ENCODE measurements at places on chromosomes 6 and 20. TPM values are rescaled to one million over a fixed set of nuclear protein-coding genes. Genes with fewer than 3 reads are reported as not detected.

Gene HLA-DRA
- 39.3 TPM for total RNA-seq

Gene FOXQ1
- not detected for total RNA-seq

Gene RFX6
- not detected for total RNA-seq

Gene OLIG3
- total RNA-seq, result not detected

Gene EDN1
- total RNA-seq, result 0.36 TPM

Gene CCN6
- 0.17 TPM for total RNA-seq

Gene HLA-DQB2
- total RNA-seq, result 0.67 TPM

Gene FNDC11
- total RNA-seq, result 0.15 TPM

Gene SLC2A4RG
- 38.3 TPM for total RNA-seq

Gene ZC2HC1B
- total RNA-seq, result 0.24 TPM

Gene WFDC12
- not detected for total RNA-seq

Gene AVP
- not detected for total RNA-seq

Gene COL9A3
- not detected for total RNA-seq

Gene SOBP
- 0.16 TPM for total RNA-seq

Gene KCNS1
- 0.51 TPM for total RNA-seq

All from activated T-helper 1 cell treated with anti-CD3 and anti-CD28 coated beads, Interleukin-12 subunit alpha, Interleukin-12 subunit beta, Interleukin-2, Interleukin-4 antibody, amounts not matched to agents 30 ng/mL and 10 ng/mL and 1 ng/mL, durations not matched to agents 14 hours and 24 hours and 36 hours (primary cell).